HFFc6 (cell line): ENCODE measurements at places on chromosomes 11 and 22.

DNA sequence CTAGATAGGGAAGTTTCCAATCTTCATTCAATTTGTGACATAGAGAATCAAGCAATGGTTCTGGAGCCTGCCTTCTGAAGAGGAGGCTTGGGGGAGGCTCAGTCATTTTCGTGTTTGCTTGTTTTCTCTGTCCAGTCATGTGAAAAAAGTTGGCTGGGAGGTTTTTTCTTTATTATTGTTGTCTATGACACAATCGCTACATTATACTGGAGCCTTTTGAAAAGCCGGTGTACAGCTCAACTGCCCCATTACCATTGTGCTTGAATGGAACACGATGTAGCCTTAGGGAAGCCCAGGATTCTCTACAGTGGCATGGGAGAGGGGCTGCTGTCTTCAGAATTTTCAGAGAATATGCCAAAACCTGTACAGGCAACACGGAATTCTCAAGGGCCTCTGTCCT, 57.9 kb upstream of the NCAM1 start:
- no peak for DNase-seq

- peak; percentile 88 for DNase-seq
These were observed at the start of gene ATF4 for GRCh38 chr22:39520226-39521105. Gene ATF4 (plus strand): TSS chr22:39520562. CDS start chr22:39521446, 884 bp downstream.

GRCh38 chr11:133937015-133937414, 19.8 kb downstream of the IGSF9B start:
- DNase-seq: no peak

DNA sequence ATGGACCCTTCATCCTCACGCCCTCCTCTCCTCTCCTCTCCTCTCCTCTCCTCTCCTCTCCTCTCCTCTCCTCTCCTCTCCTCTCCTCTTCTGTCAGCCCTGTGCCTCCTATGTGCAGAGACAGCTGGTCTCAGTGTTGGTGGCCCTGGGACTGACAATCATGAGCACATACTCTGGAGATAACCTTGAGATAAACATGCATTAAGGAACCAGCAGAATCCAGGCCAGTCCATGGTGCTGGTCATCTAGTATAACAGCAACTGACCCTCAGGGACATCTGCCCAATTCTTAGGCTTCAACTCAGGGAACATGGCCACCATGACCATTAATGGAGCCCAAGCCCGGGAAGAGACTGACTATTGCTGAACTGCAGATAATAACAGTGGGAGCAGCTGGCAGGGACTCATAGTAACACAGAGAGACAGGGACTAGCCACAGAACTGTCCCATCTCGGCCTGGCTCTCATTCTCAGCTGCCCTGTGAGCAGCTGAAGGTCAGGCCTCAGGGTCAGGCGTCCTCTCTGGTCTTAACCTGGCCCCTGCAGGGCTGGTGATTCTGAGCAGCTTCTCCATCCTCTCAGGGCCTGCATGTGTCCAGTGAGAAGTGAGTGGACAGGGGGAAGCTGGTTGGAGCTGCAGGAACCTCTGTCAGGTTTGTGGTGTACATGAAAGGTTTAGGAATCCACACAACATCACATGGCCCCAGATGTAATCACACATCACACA, 45.4 kb downstream of the GGTLC2 start:
- DNase-seq: no peak

DNA sequence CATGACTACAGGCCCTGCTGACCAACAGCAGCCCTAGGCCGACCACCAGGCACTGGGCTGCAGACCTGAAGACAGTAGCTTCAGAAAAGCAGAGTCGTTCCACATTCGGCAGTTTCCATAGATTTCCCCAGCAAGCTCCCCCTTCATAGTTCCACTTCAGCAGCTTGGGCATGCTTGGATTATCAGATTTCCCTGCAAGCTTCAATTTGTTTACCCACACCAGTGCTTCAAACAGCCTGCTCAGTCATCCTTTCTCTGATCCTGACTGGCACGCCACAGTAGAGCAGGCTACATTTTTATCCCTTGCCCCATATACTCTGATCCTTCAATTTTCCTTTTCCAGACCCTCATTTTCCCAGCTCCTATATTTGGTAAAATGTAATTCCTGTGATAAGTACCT, 51.1 kb upstream of the CFAP300 start:
- DNase-seq: no peak

GRCh38 chr11:60984149-60984548, 12.7 kb downstream of the CD6 start:
- no peak for DNase-seq

- peak; percentile 43 for DNase-seq
These were observed 17.3 kb downstream of the RPUSD4 start for GRCh38 chr11:126194121-126194543.

GRCh38 chr22:31173386-31174145, 13.6 kb downstream of the RNF185 start:
- peak; percentile 90 for DNase-seq

GRCh38 chr22:37088108-37088605, 21.4 kb downstream of the TMPRSS6 start:
- peak; percentile 15 for DNase-seq

GRCh38 chr11:102155676-102156075, 45.4 kb downstream of the YAP1 start:
- DNase-seq: no peak

GRCh38 chr11:1779806-1780699, 16.3 kb upstream of the CTSD start:
- no peak for DNase-seq

DNA sequence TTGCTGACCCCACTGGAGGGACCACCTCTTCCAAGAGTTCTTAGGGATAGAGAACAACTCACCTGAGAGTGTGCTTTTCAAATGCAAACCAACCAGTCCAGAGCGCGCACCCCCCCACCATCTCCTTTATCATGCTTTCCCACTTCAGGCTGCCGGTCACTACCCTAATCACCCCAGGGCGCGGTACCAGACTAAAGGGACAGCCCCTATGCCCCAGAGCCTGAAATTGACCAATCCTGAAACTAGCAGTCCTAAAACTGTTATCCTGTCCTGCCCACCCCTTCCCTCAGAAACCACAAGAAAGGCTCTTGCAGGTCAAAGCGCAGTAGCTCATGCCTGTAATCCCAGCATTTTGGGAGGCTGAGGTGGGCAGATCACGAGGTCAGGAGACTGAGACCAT, 37.0 kb downstream of the NEAT1 start:
- no peak for DNase-seq

GRCh38 chr11:79708319-79708932, 267.6 kb upstream of the TENM4 start:
- DNase-seq: peak; percentile 47

GRCh38 chr11:92978271-92979111, 9.0 kb downstream of the MTNR1B start:
- peak; percentile 20 for DNase-seq

- peak; percentile 18 for DNase-seq
These were observed 468 bp downstream of the PATL1 start for GRCh38 chr11:59668188-59668949.

DNA sequence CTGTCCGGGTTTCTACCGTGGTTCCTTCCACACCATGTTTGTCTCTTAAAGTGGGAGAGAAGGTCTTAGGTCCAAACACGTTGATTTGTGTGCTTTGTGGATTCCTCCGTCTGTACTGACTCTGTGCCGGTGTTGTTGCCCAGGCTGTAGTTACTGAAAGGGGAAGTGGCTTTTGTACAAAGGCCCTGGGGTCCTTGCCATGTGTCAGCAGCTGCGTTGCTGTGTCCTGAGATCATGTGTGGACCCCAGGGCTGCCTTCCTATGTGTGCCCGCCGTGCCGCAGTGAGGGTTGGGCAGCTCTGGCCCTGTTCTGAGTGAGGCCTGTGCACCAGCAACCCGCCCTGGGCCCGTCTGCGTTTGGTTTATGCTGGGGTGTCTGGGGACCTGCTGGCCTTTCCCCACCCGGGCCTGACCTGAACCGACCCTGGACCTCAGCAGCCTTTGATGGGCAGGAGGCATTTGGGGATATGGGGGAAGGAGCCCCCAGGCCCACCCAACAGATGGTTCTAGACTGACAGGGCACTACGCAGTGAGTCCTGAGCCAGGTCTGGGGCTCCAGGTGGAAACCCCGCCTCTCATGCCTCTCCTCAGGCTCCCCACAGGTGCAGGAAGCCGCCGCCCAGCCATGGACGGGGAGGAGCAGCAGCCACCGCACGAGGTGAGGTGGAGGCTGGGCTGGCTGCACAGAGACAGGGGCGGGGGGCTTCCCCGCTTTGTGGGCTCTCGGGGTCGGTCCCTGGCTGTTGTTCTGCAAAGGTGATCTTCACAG, 6.9 kb downstream of the TRABD start:
- no peak for DNase-seq

DNA sequence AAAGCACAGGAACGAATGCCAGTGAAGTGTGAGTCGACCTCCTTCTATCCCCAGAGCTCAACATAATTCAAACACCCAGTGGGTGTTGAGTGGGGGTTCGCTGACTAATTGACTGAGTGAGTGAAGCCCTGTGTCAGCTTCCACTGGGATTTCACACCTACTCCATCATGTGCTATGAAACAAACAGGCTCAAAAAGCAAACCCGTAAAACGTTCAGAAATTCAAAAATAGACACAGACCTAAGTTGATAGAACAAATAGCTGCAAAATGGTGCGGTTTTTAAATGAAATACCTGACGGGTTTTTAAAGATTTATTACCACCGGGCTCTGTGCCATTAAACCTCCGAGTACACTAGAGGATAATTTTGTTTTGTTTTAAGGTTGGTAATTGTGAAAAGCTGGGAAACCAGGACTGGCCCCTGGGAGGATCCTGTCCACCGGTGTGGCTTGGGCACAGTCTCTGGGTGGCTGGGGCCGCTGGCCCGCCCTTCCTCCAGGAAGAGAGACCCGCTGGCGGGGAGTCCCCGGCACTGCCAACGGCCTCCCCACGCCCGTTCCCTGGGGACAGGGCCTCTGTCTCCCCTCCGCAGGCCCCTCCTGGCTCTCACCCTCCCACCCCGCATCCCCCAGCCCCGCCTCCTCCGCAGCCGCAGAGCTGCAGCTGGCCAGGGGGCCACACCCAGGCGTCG, 13.6 kb downstream of the KCNJ5 start:
- DNase-seq: no peak

- DNase-seq: no peak
These were observed 120.9 kb downstream of the ST3GAL4 start for GRCh38 chr11:126476266-126476924.

GRCh38 chr11:24748261-24748660, 251.4 kb downstream of the LUZP2 start:
- DNase-seq: no peak

GRCh38 chr11:66607126-66607834, 9.2 kb upstream of the RBM14 start:
- DNase-seq: peak; percentile 15

DNA sequence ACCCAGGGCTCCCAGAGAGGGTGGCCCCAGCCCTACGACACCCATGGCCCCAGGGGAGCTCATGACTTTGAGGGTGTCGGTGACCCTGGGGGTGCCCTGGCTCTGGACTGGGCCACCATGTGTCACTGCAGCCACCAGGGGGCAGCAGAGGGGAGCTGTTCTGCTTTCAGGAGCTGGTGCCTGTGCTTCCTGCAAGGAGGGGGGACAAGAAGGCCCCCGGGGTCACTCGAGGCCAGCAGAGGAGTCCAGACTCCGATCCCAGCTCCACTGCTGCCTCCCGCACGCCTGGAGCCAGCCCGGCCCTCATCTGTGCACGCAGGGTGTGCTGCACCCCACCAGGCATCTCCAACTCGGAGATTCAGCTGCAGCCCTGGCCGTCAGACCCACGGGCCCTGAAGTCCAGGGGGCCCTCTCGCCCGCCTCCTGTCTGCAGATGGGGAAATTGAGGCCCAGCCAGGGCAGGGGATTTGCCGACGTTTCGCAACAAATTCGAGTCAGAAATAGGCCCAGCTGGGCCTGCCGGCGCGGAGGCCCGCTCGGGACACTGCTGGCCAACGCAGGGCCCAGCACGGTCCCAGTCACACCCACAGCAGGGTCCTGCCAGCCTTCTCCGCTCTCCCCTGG, 29.5 kb upstream of the WNT7B start:
- peak; percentile 88 for DNase-seq

- DNase-seq: no peak
These were observed 43.2 kb downstream of the ME3 start for GRCh38 chr11:86629045-86629706.

- peak; percentile 5 for DNase-seq
These were observed 89.5 kb downstream of the RNF169 start for GRCh38 chr11:74838188-74838587.

GRCh38 chr22:27911330-27911729, 7.7 kb downstream of the PITPNB start:
- no peak for DNase-seq

- DNase-seq: peak; percentile 86
These were observed 19.3 kb downstream of the MYH9 start for GRCh38 chr22:36368359-36368983.

DNA sequence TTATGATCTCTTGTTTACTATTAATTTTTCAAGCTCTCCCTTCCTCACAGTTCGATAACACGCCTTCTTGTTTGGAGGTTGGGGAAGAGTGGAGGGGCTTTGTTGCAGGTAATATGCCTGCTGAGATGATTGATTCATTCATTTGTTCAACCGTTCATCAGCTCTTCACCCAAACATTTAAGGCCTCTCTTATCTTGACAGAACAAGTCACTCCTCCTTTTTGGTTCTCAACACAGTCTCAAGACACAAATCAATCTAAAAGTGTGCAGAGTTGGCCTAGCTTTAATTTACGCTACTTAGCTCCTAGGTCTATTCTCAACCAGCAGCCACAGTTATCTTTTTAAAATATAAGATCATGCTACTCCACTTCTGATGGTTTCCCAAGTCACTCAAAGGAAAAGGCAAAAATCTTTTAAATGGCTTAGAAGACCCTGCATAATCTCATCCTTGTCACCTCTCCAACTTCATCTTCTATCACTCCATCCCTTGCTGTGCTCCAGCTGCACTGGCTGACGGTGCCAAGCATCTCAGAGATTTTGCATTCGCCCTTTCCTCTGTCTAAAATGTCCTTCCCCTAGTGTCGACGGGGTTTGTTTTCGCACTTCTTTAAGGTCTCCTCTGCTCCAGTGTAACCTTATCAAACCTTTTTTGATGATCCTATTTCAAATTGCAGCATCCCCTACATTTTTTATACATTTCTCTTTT, 60.3 kb downstream of the AMBRA1 start:
- no peak for DNase-seq

DNA sequence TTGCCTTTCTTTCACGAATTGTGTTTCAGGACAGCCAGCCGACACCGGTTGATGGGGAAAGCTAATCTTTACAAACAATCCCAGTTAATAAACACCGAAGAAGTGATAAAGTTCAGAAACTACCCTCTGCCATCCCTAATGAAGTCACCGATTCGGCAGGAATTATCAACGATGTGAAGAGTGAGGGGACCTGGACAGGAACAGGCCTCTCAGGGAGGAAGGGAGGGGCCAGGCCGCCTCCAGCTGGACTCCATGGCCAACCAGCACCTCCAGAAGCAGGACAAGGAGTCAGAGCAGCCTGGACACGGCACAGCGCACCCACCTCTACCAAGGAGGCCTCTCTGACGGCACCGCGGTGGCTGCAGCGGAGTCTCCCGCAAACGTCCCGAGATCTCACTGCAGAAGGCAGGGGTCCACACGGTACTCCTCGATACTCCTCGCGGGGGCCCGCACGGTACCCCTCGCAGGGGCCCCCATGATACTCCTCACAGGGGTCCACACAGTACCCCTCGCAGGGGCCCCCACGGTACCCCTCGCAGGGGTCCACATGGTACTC, 3.9 kb downstream of the TOLLIP start:
- DNase-seq: no peak
